ENCODE measurements at places on chromosomes 11 and 22.

- DNase-seq: no peak
Measured at GRCh38 chr11:2164861-2165555, 4.0 kb upstream of the INS start.

GRCh38 chr22:48182031-48182430, 1419.6 kb downstream of the TBC1D22A start:
- no peak for DNase-seq

GRCh38 chr11:130167146-130167545, 7.6 kb downstream of the ST14 start:
- DNase-seq: no peak

DNA sequence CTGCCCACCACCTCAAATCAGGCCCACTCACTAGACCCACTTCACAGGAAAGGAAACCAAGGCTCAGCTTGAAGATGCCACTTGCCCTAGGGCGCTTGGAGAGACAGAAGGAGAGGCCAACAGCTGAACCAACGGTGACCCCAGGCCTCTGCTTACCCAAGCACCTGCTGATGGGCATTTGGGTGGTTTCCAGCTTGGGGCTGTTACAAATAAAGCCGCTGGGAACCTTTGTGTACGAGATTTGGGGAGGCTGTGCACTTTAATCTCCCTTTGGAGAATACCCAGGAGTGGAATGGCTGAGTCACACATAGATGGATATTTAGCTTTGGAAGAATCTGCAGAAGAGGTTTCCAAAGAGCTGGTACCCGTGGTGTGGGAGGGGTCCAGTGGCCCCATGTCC, 50.9 kb upstream of the LINC01488 start:
- no peak for DNase-seq

- DNase-seq: no peak
Measured at GRCh38 chr11:8221917-8222495, 41.7 kb downstream of the LMO1 start.

DNA sequence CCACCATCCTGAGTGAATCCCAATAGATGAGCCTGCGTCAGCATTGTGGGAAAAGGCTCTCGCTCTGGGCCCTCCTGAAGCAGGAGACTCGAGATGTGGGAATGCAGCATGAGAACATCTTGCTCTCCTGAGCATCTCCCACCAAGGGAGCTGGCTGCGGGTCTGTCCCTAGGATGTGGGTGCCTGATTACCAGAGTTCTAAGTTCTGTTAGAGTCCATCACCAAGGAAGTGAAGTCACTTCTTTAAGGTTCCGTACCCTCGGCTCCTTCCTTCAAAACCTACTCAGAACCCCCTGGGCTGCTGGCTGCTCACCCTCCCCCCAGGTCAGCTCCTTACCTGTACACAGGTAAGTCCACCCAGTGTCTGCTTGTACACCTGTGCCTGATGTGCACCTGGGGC, 100.5 kb upstream of the IGLL5 start:
- DNase-seq: no peak
